B cell (primary cell): ENCODE measurements at places on chromosomes 4 and X.

DNA sequence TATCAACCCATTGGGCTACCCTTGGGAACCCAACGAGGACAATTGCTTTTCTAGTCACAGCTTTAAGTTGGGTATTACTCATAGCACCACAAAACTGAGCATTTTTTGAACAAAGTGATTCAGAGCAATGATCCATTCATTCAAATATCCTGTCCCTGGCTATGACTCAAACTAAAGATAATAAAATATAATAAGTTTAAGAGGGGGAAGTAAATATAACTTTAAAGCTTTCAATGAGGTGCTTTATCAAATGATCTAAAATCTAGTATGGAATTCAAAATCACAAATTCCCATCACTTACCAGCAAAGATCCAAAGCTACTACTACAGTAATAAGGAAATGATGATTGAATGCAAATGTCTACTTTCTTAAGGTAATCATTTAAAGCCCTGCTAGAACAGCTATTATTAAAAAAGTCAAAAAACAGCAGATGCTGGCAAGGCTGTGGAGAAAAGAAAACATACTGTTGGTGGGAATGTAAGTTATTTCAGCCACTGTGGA is 39.8 kb upstream of the S100G start:
- DNase-seq: no peak

GRCh38 chr4:9989918-9990635 is 31.2 kb downstream of the SLC2A9 start:
- DNase-seq: no peak

GRCh38 chr4:58617226-58617625 is 1507.0 kb upstream of the IGFBP7 start:
- DNase-seq: no peak

- DNase-seq: no peak
These were observed 1560.6 kb downstream of the STIM2 start for GRCh38 chr4:28421221-28421620.

- DNase-seq: no peak
These were observed 98.0 kb downstream of the CXCL13 start for GRCh38 chr4:77703666-77704065.
